T-helper 2 cell treated with Interferon-gamma antibody and Interleukin-4, amounts not matched to agents 5 μg/mL and 100 μg/mL, for 36 hours (primary cell): ENCODE measurements at places on chromosomes 2 and 18.

DNA sequence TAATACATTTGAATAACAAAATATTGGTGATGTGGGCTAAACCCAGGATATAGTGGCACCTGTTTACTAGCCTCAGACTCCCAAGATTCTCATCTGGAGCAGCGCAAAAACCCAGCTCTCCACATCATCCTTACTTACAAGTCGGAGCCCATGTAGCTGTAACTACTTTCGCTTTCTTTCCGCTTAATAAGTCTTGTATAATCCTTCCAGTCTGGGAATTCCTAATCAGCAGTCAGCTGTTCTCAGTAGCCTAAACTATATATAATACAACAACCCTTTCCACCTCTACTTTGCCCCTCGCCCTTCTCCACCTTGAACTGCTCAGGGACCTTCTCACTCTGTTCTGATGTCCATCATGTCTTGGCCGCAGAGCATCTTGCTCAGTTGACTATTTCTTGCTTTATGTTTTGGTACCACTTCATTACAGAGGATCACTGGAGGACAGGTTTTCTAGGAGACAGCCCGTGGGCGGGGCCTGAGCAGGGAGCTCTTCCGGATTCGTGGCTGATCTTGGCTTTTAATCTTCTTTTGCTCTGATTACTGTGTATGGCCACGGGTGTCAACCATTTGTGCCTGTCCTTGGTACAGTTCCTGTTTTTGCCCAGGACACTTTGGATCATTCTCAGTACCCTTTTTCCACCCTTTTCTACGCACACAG is 119.9 kb upstream of the SERTAD2 start:
- no peak overlapping the region for H3K4me3 ChIP-seq
- no peak for DNase-seq
- H3K27ac ChIP-seq, result no peak overlapping the region

GRCh38 chr2:135259123-135259522 is 207.0 kb downstream of the RAB3GAP1 start:
- H3K27ac ChIP-seq, result no peak overlapping the region
- no peaks in the 10 kb centered on the region for H3K27me3 ChIP-seq
- H3K4me1 ChIP-seq, result no peaks in the 10 kb centered on the region

DNA sequence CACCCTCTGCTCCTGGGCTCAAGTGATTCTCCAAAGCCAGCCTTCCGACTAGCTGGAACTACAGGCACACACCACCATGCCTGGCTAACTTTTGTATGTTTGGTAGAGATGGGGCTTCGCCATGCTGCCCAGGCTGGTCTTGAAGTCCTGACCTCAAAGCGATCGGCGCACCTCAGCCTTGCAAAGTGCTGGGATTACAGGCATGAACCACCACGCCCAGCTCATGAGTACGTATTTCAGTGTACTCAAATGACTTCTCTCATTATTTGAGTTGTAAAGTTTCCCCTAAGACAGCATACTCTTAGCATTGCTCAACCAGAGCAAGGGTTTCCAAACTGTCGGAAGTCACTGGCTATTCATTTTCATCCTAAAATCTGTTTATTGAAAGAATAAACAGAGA is 40.3 kb downstream of the IMPA2 start:
- H3K27ac ChIP-seq, result no peak overlapping the region
- H3K36me3 ChIP-seq, result peaks cover 4% of the 10 kb centered on the region
- peaks cover 7% of the 10 kb centered on the region for H3K4me1 ChIP-seq
- DNase-seq, result no peak
- no peaks in the 10 kb centered on the region for H3K27me3 ChIP-seq
- H3K4me3 ChIP-seq, result no peak overlapping the region

- H3K27ac ChIP-seq, result no peak overlapping the region
- no peaks in the 10 kb centered on the region for H3K36me3 ChIP-seq
- H3K4me1 ChIP-seq, result no peaks in the 10 kb centered on the region
- peaks cover 3% of the 10 kb centered on the region for H3K27me3 ChIP-seq
- no peak for DNase-seq
Observed at GRCh38 chr2:235966396-235966795, 201.8 kb downstream of the GBX2 start.

DNA sequence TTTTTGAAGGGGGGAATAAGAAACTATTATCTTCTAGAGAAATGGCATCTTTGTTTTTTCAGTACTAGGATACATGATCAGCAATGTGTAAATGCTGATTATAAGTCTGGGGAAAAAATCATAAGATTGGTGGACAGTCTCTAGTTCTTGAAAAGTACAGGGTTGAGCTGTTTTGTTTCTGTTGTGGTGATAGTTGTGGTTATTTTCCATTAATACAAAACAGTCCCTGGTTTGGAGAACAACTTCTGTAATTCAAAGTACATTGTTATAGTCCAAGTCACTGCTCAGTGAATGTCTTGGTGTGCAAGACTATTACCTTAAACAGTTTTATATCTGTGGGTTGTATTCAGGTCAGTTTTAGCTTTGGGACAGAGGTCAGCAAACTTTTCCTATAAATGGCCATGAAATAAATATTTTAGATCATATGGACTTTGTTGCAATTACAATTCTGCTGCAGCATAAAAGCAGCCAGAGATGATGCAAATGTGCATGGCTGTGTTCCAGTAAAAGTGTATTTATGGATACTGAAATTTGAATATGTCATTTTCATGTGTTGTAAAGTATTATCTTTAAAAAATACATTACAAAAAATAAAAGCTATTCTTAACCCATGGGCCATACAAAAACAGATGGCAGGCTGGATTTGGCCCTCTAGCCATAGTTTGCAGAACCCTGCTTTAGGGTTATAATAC is 111.0 kb downstream of the CERS6 start:
- H3K27me3 ChIP-seq, result no peaks in the 10 kb centered on the region
- H3K27ac ChIP-seq, result no peak overlapping the region
- no peak overlapping the region for H3K4me3 ChIP-seq
- H3K4me1 ChIP-seq, result peaks cover 10% of the 10 kb centered on the region
- H3K36me3 ChIP-seq, result peaks cover 8% of the 10 kb centered on the region

GRCh38 chr2:116450990-116451389 is 1363.5 kb upstream of the DDX18 start:
- no peaks in the 10 kb centered on the region for H3K4me1 ChIP-seq
- no peak overlapping the region for H3K4me3 ChIP-seq
- H3K36me3 ChIP-seq, result no peaks in the 10 kb centered on the region
- H3K27me3 ChIP-seq, result no peaks in the 10 kb centered on the region
- no peak for DNase-seq

DNA sequence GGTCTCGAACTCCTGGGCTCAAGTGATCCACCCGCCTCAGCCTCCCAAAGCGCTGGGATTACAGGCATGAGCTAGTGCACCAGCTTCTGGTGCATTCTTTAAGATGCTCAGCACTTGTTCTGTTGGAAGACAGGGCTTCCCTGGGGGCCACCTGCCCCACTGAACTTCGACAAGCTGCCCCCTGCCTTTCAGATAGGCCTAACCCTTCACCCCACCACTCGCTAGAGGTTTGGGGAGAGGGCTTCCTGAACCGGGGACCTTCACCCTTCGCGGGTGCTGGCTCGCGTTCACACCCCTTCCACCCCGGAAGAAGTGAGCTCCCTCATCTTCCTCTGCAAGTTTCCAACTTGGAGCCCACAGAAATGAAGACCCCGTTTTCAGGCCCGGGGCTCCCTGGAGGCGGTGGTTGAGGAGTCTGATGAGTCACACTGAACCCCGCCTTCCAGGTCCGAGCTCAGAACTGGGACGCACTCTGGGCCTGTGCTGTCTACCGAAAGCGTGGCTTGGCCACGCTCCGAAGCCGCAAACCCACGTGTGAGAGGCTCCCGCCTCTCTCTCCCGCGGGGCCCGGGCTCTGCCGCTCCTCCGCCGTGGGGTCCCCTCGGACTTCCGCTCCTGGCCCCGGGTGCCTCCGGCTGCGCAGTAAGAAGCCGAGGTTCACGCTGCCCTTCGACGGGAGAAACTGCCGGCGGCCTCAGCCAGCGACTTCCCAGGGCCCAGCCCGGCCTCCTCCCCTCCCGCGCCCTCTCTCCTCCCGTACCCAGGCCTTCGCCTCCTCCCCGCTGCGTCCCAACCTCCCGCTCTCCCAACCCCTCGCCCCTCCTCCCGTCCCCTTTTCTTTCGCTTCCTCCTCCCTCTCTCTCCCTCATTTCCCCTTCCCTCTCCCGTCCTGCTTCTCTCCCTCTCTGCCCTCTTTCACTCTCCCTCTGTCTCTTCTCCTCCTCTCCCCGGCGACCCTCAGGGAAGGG is 47.5 kb upstream of the SP3 start:
- no peak for DNase-seq
- H3K4me3 ChIP-seq, result peak overlapping the region; percentile 13
- no peaks in the 10 kb centered on the region for H3K36me3 ChIP-seq
- no peaks in the 10 kb centered on the region for H3K4me1 ChIP-seq
- no peak overlapping the region for H3K27ac ChIP-seq

DNA sequence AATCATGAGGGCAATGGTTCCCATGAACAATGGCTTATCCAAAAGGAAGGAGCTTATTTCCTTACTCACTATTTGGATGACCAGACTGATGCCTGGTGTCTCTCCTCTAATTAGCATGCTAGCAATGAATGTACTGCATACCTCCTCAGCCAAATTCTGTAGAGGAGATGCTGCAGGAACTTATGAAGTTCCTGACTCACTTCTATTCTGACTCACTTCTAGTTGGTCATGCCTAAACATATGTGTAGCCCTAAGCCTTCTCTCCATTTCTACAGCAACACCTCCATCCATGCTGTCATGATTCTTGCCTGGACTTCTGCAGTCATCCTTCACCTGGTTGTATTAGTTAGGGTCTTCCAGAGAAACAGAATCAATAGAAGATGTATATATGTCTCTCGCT is 59.9 kb upstream of the MRPS9 start:
- no peak overlapping the region for H3K27ac ChIP-seq
- no peak overlapping the region for H3K4me3 ChIP-seq
- no peaks in the 10 kb centered on the region for H3K36me3 ChIP-seq
- H3K4me1 ChIP-seq, result no peaks in the 10 kb centered on the region
- DNase-seq, result no peak
- H3K27me3 ChIP-seq, result no peaks in the 10 kb centered on the region

DNA sequence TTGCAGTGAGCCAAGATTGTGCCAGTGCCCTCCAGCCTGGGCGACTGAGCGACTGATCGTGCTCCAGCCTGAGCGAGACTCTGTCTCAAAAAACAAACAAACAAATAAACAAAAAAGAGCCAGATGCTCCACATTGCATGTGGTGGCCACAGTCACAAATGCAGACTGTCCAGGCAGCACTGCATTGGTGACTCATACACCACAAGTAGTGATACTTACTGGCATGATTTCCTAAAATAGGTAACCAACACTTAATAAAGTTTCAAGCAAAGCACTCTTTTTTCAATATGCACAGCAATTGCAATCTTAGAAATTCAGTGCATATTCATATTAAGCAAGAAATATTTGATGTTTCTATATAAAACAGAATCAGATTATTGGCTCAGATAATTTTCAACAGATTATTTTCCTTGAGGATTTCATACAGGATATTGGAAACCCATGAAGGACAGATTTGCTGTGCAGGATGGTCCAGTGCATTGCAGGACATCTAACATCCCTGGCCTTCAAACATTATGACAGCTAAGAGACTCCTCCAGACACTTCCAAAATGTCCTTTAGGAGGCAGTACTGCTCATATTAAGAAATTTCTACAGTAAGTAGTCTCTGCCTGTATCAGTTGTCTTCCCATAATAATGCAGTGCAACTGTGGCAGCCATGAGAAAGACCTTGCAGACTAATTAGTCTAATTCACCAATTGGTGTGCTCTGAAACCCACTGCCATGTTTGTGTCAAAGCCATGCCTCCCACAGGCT is 10.5 kb upstream of the SLC1A4 start:
- H3K27ac ChIP-seq, result no peak overlapping the region
- no peaks in the 10 kb centered on the region for H3K27me3 ChIP-seq

- H3K36me3 ChIP-seq, result no peaks in the 10 kb centered on the region
- H3K4me1 ChIP-seq, result peaks cover 5% of the 10 kb centered on the region
- H3K27ac ChIP-seq, result no peak overlapping the region
- DNase-seq, result no peak
- H3K27me3 ChIP-seq, result no peaks in the 10 kb centered on the region
Observed at GRCh38 chr18:11324510-11324909, 175.1 kb upstream of the PIEZO2 start.

DNA sequence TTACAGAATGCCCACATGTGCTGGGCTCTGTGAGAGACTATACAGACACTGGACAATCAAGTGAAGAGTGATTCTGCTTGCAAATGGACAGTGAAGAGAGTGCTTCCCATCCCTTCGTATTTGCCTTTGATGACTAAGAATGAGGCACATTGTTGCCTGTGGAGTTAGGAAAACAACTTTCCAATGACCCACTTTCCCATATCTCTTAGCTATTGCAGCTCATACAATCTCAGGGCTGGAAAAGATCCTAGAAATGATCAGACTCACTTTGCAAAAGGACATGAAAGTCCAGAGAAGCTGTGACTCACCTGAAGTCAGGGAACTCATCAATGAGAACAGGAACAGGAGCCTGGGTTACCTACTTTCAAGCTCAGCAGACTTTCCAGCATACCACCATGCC is 440.5 kb upstream of the TCF4 start:
- no peaks in the 10 kb centered on the region for H3K27me3 ChIP-seq
- no peaks in the 10 kb centered on the region for H3K4me1 ChIP-seq
- no peak overlapping the region for H3K27ac ChIP-seq
- DNase-seq, result no peak
- no peaks in the 10 kb centered on the region for H3K36me3 ChIP-seq
- H3K4me3 ChIP-seq, result no peak overlapping the region

DNA sequence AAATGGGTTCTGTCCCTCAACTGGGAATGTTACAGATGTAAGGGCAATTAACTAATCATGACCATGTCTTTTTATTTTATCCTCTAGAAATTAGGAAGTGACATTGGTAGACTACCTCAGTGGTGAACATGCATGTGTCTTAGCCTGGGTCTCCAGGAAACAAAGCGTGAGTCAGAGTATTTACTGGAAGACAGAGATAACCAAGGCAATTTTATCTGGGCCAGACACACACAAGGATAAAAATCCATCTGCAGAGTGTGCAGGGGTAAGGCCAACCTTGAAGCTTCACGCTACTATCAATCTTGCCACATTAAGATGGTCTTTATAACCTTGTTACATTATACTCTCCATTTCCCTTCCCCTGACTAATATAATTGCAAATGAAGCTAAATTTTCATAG is 487.5 kb downstream of the SUCLG1 start:
- H3K4me3 ChIP-seq, result no peak overlapping the region
- no peaks in the 10 kb centered on the region for H3K27me3 ChIP-seq
- no peak for DNase-seq
